Fibroblast of lung (primary cell): ENCODE measurements at places on chromosomes 11 and 22.

GRCh38 chr11:2878782-2879181, 6.8 kb downstream of the CDKN1C start:
- H3K27ac ChIP-seq: no peak overlapping the region
- H3K4me1 ChIP-seq: no peaks in the 10 kb centered on the region
- H3K27me3 ChIP-seq: peaks cover 2% of the 10 kb centered on the region

- peak within 1 kb of the TSS; percentile 98 for H3K4me3 ChIP-seq
- DNase-seq: no peak
- peak within 1 kb of the TSS; percentile 99 for H3K27ac ChIP-seq
- H3K36me3 ChIP-seq: peaks cover 21% of the 10 kb centered on the region
- no peaks in the 10 kb centered on the region for H3K27me3 ChIP-seq
These were observed at the start of gene TEX54 for GRCh38 chr11:62832336-62833234. Gene TEX54 (minus strand): TSS chr11:62832841.

GRCh38 chr11:134531327-134532130, 119.5 kb upstream of the B3GAT1 start:
- no peaks in the 10 kb centered on the region for H3K4me1 ChIP-seq
- H3K27me3 ChIP-seq: no peaks in the 10 kb centered on the region
- H3K36me3 ChIP-seq: no peaks in the 10 kb centered on the region
- DNase-seq: no peak
- H3K27ac ChIP-seq: no peak overlapping the region
- no peak overlapping the region for H3K4me3 ChIP-seq

GRCh38 chr22:37449331-37450001, 22.2 kb upstream of the ELFN2 start:
- peaks cover 8% of the 10 kb centered on the region for H3K27me3 ChIP-seq
- H3K4me3 ChIP-seq: no peak overlapping the region
- H3K36me3 ChIP-seq: no peaks in the 10 kb centered on the region
- no peak overlapping the region for H3K27ac ChIP-seq
- no peak for DNase-seq

- H3K27me3 ChIP-seq: no peaks in the 10 kb centered on the region
- no peak overlapping the region for H3K4me3 ChIP-seq
- H3K36me3 ChIP-seq: no peaks in the 10 kb centered on the region
- DNase-seq: no peak
These were observed 54.2 kb downstream of the GRAMD4 start for GRCh38 chr22:46674367-46674781.

- no peak overlapping the region for H3K27ac ChIP-seq
- no peak overlapping the region for H3K4me3 ChIP-seq
- peaks cover 18% of the 10 kb centered on the region for H3K27me3 ChIP-seq
These were observed 108.9 kb upstream of the FGF3 start for GRCh38 chr11:69928121-69928520.

GRCh38 chr22:46286941-46287872, 9.5 kb upstream of the GTSE1 start:
- no peak for DNase-seq
- no peak overlapping the region for H3K27ac ChIP-seq
- H3K4me1 ChIP-seq: no peaks in the 10 kb centered on the region
- peaks cover 15% of the 10 kb centered on the region for H3K36me3 ChIP-seq

GRCh38 chr22:21984793-21985192, 2.2 kb upstream of the TOP3B start:
- peaks cover 8% of the 10 kb centered on the region for H3K27me3 ChIP-seq
- peaks cover 3% of the 10 kb centered on the region for H3K4me1 ChIP-seq
- no peak overlapping the region for H3K27ac ChIP-seq

DNA sequence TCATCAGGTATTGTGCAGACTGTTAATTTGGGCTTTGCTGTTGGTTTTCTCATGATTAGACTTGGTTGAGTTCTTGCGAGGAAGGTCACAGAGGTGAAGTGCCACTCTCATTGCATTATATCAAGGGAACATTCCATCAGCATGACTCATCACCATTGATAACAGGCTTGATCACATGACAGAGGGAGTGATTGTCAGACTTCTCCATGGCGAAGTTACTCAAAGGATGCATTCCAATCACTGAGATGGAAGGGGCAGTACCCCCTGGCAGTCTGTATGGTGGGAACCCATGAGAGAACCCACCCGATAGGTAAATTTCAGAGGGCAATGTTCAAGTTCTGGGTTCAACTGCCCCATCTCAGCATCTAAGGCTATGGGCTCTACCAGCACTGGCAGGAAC, 19.4 kb upstream of the P2RY2 start:
- DNase-seq: no peak
- no peak overlapping the region for H3K4me3 ChIP-seq

DNA sequence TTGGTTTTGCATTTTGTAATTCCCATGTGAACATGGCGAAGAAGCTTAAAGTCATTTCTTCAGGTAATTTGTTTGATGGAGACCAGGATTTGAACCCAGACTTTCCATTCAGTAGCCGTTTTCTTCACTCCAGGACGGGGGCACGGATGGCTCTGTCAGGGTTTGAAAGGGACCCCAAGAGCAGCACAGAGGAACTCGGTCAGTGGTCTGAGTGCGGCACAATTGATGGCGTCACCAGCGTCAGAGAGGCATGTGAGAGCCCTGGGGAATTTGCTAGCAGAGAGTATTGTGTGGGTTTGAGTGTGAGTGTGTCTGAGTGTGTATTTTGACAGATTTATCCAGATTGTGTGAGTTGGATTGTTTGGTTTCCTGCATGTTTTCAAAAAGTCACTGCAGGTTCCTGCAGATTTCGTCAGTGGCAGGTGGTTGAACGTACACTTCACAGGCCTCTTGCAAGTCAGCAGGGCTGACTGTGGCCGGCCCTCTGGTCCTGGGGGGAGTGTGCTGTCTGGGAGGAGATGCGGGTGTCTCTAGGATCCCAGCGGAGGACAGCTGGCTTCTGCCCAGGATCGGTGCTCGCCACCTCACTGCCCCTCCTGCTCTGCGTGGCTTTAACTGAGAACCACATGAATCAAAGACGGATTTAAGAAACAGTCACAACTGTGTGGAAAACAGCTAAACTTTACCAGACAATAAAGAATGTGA, 199.3 kb downstream of the TBC1D22A start:
- H3K4me3 ChIP-seq: no peak overlapping the region
- DNase-seq: no peak
- H3K27ac ChIP-seq: no peak overlapping the region
- H3K36me3 ChIP-seq: no peaks in the 10 kb centered on the region
- no peaks in the 10 kb centered on the region for H3K4me1 ChIP-seq

DNA sequence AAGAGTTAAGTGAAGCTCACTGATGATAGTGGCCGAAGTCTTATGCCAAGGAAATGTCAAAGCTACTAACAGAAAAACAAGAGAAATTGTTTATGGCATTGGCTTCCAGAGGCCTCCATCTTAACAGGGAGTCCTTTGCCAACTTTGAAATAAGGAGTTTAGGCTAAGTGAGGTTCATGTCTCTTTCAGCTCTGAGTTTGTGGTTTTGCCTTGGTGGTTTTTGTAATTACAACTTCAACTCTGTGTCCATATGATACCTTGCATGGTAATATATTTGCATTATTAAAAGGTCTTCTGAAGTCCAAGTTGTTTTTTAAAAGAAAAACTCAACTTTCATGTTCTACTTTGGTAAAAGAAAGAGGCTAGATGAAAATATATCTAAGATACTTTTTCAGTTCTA, 31.4 kb upstream of the ANO5 start:
- no peak overlapping the region for H3K27ac ChIP-seq
- H3K4me3 ChIP-seq: no peak overlapping the region

DNA sequence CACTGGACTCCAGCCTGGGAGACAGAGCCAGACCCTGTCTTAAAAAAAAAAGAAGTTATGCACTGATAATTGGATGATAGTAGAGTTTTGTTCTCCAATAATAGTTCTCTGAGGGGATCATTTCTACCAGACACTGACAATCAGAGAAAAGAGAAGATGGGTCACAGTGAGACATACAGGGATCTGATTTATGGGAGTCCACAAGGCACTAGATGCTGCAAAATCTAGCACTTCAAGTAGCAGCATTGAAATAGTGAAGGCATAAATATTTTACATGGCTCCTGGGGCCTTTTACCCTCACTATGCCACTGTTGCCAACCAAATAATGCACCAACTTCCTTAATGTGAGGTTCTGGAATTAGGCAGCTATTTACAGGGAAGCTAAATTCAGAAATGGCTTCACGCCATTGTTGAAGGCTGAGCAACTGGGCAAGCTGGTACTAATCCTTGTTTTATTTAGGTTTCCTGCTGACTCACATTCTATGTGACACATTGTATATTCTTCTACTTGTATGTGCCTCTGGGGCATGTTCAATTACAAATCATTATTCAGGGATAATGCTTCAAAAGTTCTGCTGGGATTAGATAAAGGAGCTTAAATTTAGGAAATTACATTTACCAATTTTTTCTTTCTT, 38.2 kb upstream of the ABTB2 start:
- H3K36me3 ChIP-seq: no peaks in the 10 kb centered on the region
- no peak overlapping the region for H3K27ac ChIP-seq

GRCh38 chr11:93611836-93612677, 49.4 kb upstream of the CEP295 start:
- no peaks in the 10 kb centered on the region for H3K27me3 ChIP-seq
- H3K27ac ChIP-seq: no peak overlapping the region
- no peak overlapping the region for H3K4me3 ChIP-seq
- no peaks in the 10 kb centered on the region for H3K4me1 ChIP-seq
- no peak for DNase-seq

GRCh38 chr11:109970516-109971183, 122.5 kb upstream of the ZC3H12C start:
- H3K4me1 ChIP-seq: no peaks in the 10 kb centered on the region
- H3K27ac ChIP-seq: no peak overlapping the region
- no peaks in the 10 kb centered on the region for H3K36me3 ChIP-seq
- no peak overlapping the region for H3K4me3 ChIP-seq

DNA sequence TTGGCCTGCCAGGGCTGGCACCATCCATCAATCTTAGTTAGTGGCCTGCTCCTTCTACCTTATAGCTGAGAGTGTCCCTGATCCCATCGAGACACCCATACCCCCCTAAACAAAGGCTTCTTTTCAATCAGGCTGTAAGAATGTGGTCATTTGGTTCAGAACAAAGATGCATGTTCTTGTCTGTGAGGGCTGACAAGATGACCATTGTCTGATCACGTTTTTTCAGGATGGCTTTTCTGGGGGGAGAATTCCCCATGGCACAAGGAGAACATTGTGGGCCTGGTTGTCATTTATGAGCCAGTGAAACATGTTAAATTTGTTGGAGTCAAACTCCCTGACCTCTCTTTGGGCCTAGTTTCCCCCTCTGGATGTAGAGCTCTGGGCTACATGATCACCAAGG, 160.4 kb downstream of the INSC start:
- no peaks in the 10 kb centered on the region for H3K27me3 ChIP-seq
- H3K4me1 ChIP-seq: no peaks in the 10 kb centered on the region
- no peaks in the 10 kb centered on the region for H3K36me3 ChIP-seq
- no peak overlapping the region for H3K27ac ChIP-seq
- H3K4me3 ChIP-seq: no peak overlapping the region

DNA sequence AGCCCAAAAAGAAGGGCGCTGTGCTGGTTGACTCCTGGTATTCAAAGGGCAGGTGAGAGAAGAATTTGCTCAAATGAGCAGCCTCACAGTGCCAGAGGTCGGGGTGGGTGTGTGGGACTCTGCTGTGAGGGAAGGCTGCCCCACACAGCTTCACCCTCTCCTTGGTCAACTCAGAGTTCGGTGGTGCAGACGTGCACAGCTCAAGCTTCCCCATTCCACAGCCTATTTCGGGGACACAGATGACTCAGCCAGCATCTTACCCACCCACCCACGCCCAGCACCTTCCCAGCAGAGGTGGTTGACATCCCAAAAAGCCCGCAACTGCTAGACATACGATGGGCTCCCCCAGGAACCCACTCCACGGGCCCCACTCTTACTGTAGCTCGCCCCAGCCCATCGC, 46.5 kb upstream of the CCND1 start:
- H3K36me3 ChIP-seq: no peaks in the 10 kb centered on the region
- DNase-seq: no peak
- no peak overlapping the region for H3K4me3 ChIP-seq
- H3K27me3 ChIP-seq: no peaks in the 10 kb centered on the region

DNA sequence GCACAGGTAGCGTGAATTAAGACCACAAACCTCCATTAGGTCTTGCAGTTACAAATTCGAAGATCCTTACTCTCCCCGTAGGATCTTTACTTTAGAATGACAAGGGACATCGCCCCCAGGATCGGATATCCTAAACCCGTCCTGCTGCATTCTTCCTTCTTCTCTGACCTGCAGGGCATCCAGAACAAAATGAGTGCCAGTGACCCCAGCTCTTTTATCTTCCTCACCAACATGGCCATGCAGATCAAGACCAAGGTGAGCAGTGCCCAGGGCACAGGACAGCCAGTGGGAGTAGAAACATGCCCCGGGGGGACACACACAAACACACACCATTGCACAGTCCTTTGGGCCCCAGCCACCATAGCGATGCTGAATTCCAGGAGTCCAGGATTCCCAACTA, 42.6 kb upstream of the MPEG1 start:
- H3K4me1 ChIP-seq: no peaks in the 10 kb centered on the region
- no peaks in the 10 kb centered on the region for H3K36me3 ChIP-seq
- H3K27me3 ChIP-seq: no peaks in the 10 kb centered on the region

DNA sequence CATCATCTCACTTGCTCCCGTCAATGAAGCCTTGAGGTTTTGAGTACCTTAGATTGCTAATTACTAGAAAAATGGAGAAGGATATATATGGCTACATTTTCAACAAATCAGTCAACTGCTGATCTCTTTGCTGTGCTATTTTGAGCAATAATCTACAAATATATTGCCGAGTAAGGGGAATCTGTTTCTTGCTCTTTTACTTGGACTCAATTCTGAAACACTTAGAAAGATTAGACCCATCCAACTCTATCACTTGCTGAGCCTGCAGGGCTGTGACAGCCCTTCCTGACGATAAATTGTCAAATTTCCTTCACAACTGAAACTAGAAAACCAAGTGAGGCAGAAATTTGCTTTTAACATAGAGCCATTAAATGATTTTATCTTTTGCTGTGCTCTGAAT, 16.9 kb downstream of the FEZ1 start:
- H3K27ac ChIP-seq: no peak overlapping the region
- H3K4me1 ChIP-seq: no peaks in the 10 kb centered on the region
- H3K36me3 ChIP-seq: no peaks in the 10 kb centered on the region
- DNase-seq: no peak

GRCh38 chr11:99154277-99154676, 133.5 kb downstream of the CNTN5 start:
- H3K27ac ChIP-seq: no peak overlapping the region
- no peak for DNase-seq
- H3K27me3 ChIP-seq: no peaks in the 10 kb centered on the region

DNA sequence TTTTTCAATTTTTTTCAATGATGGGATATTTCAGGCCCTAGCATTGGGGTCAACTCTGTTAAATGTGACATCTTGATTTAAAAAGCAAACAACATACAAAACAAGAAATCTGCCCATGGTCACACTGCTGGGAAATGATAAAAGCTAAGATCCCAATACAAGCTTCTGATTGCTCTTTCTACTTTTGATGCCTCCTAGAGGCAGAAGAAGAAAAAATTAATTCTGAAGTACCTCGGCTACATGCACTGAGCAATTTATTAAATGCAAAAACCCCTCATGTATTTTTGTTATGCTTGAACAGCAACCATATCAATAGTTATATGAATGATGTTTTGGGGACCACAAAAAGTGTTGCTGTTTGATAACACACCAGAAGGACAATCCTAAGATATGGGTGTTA, 342.1 kb upstream of the NARS2 start:
- H3K27ac ChIP-seq: no peak overlapping the region
- DNase-seq: peak; percentile 15
- H3K4me3 ChIP-seq: no peak overlapping the region
